ENCODE measurements at places on chromosomes 13 and 19.

GRCh38 chr13:67008075-67008668 lies 222.0 kb downstream of the PCDH9 start:
- no peak for DNase-seq

GRCh38 chr13:111515307-111515617 lies 194.8 kb downstream of the TEX29 start:
- DNase-seq: no peak

- no peak for DNase-seq
Measured at GRCh38 chr13:94722609-94723345, 10.4 kb upstream of the SOX21 start.

- DNase-seq: peak; percentile 40
Measured at GRCh38 chr19:17841810-17842662, 5.7 kb downstream of the JAK3 start.

DNA sequence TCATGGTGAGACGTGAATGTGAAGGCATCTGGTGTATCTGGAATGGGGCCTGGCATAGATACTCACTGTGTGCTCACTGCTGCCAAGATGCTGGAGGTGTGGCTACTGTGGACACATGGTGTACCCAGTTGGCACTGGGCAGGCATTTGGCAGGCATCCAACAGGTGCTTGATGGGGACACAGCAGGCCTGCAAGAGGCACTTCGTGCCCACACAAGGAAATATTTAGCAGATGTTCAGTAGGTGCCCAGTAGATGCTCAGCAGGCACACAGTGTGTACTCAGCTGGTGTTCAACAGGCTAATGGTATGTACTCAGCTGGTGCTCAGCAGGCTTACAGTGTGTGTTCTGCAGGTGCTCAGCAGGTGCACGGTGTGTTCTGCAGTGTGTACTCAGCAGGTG lies 14.2 kb downstream of the CRTC1 start:
- no peak for DNase-seq
